Endothelial cell of umbilical vein (primary cell): ENCODE measurements at places on chromosomes 7 and 10.

GRCh38 chr7:30694218-30694745 lies 12.0 kb upstream of the CRHR2 start:
- DNase-seq = no peak

DNA sequence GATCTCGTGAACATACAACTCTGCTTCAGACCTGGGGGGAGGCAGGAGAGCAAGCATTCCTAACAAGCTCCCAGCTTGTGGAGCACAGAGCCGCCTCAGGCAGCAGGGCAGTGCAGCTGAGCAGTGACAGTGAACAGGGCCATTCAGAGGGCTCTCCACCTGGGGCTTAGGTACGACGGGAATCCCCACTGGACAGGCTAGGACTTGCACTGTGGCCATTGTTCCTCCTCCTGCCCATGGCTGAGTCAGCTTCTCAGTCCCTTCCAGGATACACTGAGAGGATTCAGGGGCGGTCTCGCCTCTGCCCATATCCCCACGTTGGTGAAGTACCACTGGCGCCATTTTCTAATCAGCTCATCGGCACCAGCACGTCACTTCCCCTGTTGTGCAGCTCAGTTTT lies 71.1 kb downstream of the FIGNL1 start:
- no peak for DNase-seq

GRCh38 chr7:83355143-83355542 lies 192.5 kb upstream of the PCLO start:
- no peak for DNase-seq

GRCh38 chr7:154914308-154914995 lies 88.5 kb downstream of the PAXIP1 start:
- peak; percentile 6 for DNase-seq

DNA sequence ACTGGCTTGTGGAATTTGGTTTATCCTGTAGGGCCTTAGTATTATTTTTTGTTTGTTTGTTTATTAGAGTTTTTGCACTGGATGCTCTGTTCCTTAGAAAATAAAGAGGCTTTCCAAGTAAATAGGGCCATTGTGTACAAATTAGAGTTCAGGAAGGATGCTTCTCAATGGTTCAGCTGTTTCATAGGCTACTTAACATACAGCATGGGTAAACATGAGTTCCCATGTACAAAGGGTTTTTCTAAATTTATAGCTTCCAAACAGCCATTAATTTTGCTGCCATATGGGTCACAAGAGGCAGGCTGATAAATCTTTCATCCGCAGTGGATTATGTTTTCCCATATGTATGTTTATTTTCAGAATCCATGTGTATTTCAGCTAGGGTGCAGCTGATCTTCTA lies 121.6 kb upstream of the WDR11 start:
- DNase-seq = peak; percentile 14

DNA sequence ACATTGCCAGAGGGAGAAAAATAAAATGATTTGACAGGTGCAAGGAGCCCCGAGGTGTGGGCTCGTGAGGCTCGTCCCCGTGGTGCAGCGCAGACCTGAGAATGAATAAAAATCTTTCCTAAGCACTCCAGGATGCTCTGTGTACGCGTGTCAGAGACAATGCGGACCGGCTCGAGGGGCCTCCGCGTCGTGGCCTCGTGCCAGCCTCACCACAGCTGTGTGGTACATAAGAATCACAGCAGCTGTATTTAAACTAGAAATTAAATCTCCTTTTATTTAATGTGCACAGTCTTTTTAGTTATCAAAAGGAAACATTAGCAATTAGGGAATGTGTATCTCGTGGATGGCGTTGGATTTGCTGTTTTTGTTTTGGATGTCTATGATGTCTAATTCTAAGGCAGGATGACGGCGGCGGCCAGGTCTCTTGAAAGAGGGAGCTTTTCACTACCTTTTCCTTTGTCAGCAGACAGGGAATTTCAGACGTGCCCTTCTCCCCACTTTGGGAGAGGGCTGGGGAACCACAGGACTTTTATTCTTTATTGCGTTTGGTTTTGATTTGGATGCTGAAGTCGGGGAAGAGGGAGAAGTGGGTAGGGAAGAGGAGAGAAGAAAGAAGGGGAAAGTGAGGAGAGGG lies 365.3 kb upstream of the SHH start:
- no peak for DNase-seq

DNA sequence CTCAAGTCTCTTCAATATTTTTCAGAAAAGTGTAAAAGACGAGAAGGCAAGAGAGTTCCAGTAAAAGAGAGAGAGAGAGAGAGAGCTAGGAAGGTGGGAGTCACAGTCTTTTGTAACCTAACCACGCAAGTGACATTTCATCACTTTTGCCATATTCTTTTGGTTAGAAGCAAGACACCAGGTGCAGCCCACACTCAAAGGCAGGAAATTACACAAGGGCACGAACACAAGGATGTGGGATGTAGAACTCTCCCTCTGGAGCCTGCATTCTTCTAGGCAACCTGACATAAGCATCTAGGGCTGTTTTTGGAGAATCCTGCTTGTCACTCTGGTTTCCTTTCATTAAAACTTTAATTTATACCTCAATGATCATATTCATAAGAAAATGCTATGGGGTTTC lies 1213.1 kb downstream of the DNAJB9 start:
- DNase-seq = no peak

DNA sequence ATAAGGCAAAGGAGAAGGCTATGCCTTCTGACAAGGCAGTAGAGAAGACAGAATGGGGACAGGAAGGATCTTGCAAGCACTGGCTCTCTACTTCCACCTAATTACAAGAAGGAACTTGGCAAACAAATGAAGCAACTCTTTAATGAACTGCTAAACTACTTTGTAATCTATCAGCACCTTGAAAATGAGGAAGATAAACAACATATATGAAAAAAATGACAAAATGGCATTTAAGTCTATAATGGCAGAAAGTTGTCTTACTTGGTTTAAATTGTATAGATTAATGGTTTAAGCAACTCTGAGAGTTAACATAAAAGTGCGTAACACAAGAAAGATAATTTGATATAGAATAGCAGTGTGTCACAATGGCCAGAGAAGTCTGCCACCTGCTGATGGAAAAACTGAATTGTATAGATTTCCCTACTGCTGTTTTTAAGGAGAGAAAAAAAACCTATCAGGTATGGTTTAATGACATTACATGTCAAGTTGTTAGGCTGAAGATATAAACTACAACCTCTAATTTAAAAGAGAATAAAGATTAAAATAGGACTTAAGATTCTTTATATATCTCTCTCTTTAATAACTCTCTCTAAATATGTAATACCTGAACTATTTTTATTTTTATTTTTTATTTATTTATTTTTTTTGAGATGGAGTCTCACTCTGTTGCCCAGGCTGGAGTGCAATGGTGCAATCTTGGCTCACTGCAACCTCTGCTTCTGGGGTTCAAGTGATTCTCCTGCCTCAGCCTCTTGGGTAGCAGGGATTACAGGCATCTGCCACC lies 11.8 kb downstream of the NT5C3A start:
- peak; percentile 84 for DNase-seq

GRCh38 chr10:48496831-48497779 lies 107.8 kb downstream of the ARHGAP22 start:
- peak; percentile 81 for DNase-seq

GRCh38 chr7:64849250-64849923 lies 53.7 kb upstream of the ZNF273 start:
- no peak for DNase-seq

- peak; percentile 41 for DNase-seq
These were observed 10.0 kb downstream of the DNAJC1 start for GRCh38 chr10:21993360-21994001.

DNA sequence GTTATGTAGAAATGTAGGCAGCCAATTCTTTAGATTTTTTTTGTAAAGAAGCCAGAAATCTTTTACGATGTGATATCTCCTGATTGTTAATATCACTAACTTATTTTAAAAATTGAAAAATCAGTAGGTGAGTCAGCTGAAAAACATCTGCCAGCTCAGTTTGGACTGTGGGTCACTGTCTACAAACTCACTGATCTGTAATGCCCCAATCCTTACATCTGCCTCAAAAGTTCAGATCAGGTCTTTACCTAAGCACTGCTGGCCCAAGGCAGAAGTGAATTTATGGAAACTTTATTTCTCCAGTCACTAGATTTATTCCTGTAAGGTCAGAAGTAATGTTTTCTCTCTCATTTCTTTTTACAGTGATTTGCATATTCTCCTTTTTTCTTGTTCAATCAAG lies 31.0 kb upstream of the FAM13C start:
- no peak for DNase-seq

DNA sequence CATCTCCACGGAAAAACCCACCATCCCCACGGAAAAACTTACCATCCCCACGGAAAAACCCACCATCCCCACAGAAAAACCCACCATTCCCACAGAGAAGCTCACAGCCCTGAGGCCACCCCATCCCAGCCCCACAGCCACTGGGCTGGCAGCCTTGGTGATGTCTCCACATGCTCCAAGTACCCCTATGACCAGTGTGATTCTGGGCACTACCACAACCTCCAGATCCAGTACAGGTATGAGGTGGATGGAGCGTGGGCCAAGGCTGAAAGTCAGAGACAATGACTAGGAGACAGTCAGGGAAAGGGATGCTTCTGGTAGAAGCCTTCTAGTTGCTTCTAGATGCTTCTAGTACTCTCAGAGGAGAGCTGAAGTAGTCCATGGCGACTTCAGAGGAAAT lies 19.6 kb downstream of the ZAN start:
- no peak for DNase-seq

GRCh38 chr10:112758961-112759360 lies 191.1 kb upstream of the TCF7L2 start:
- no peak for DNase-seq

DNA sequence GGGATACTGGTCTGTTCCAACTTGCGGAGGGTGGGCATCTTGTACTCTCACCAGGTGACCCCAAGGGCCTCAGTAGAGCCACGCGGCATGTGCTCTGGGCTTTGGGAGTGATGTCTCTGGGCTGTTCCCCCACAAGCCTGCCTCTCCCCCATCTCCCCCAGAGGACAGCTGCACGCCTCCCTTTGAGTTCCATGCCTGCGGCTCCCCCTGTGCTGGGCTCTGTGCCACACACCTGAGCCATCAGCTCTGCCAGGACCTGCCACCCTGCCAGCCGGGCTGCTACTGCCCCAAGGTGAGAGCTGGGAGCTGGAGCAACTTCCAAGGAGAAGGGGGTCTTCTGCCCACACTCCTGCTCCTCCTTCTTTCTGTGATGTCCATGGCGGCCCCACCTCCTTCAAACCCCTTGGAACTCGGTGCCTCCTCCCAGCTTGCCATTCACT lies 15.0 kb upstream of the ZNF862 start:
- DNase-seq = no peak

DNA sequence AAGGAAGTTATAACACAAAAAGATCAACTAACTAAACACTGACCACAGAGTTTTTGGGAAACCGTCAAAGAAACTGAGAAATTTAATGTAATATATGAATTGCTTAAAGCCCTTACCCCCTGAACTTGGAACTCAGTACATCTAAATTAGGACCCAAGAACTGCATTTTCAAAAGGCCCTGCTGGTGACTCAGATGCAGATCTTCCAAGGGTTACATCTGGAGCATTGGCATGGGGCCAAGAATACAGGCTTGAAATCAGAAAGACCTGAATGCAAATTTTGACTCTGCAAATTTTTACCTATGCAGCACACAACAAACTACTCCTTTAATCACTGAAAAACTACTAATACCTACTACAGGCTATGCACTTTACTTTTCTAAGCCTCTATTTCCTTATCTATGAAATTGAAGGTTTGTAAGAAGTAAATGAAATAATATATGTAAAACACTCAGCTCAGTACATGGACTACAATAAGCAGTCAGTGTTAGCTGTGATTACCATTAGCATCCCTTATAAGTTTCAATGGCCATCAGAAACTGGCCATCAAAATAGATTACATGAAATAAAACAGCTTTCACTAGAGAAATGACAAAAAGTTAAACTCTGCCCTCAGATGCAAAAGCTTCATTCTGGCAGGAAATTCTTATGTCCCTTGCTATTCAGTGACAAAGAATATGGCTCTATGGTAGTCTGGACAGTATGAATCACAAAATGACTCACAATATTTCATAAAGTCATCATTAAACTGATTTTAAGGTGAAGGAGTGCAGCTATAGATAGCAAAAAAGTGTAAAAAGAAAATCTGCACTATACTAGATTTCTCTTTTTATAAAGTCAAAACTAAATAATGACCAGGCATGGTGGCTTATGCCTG lies 43.6 kb downstream of the NSUN6 start:
- peak; percentile 76 for DNase-seq
